ENCODE measurements at places on chromosomes 6 and 20.

DNA sequence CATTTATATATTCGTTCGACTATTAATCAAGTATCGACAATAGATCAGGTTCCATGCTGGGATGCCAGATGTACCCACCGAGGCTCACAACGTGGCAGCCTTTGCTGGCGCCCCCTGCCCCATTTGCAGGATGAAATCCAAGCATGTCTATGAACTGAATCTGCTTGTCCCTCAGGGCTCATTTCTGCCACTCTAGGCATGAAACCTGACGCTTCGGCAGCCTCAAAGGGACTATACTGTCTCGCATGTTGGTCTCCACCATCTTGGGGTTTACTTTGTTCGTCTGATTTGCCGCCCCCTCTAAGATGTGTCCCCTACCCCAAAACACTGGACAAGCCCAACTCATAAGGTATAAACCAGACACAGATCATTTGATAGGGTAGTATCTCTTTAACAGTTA lies 36.7 kb downstream of the HUS1B start:
- DNase-seq, result no peak

DNA sequence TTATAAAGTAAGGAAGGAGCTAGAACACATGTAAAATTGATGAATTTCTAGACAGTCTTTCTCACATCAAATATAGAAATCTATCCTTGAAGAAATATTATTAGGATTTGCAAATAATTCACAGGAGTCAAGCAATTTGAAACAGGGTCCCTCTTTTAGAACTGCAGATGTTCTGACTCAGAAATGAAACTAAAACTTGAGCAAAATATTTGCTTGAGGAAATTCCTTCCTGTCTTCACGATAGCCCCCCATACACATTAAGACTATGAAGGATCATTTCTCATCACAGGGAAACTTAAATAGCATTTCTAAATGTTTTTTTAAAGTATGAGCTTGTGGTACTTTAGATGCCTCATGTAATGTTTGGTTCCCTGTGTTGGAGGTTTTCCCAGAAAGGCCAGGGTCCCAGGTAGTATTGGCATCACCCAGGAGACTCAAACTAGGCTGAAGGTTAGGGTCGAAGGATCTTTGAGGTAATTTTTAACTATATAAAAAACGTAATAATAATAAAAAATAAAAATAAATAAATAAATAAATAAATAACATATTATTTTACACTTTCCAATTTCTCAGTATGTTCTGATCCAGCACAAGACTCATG lies 144.0 kb upstream of the TBX18 start:
- DNase-seq, result no peak

GRCh38 chr6:137761072-137761471 lies 106.0 kb upstream of the TNFAIP3 start:
- DNase-seq, result no peak

GRCh38 chr20:57680131-57680716 lies 29.6 kb downstream of the PMEPA1 start:
- DNase-seq, result no peak

GRCh38 chr6:10418862-10419748 lies 4.2 kb upstream of the TFAP2A start:
- DNase-seq, result no peak

GRCh38 chr20:21609981-21610380 lies 95.5 kb upstream of the PAX1 start:
- no peak for DNase-seq

GRCh38 chr20:37686762-37687477 lies 6.9 kb upstream of the CTNNBL1 start:
- no peak for DNase-seq

- no peak for DNase-seq
Measured at GRCh38 chr6:97757575-97757974, 474.6 kb upstream of the MMS22L start.

DNA sequence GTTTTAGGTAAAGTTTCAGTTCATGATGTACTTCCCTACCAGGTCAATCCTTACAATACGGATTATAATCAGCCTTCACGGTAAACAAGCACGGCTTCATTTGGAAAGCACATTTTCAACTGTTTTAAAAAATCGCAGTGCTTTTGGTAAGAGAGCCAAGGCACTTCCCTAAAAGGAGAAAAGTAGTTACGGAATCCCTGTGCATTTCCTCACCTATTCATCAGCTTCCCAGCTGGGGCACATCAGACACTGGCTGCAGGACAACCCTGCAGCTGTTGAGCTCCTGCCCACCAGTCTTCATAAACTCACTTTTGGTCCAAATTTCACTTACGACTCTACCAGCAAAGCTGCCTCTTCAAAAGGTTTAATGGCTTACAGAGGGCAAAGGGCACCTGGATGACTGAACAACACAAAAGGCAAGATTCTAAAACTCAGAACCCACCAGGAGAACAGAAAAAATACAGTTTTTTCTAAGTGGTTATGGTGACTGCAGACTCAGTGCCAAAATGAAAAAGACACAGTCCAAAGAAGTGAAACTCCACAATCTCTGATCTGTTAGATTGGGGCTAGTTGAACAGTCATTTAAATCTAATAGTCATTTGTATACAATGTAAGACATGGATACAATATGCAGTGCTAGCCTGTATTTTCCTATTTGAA lies 7.5 kb downstream of the SNX5 start:
- DNase-seq, result no peak

DNA sequence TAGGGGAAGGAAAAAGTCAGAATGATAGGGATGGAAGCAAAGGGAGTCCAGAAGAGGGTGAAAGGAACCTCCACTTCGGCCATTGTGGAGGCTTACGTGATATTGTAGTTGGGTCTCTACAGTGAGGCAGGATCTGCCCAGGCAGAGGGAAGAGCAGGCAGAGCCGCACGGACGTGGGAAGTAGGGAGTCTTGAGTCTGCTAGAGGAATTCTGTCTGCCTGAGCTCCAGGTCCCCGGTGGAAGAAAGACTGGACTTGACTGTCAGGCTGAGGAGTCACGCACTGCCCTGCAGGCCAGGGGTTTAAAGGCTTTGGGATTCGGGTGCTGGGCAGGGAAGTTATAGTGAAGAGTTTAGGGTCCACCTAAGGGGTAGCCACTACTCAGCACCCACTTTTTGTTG lies 16.4 kb downstream of the TGM6 start:
- no peak for DNase-seq

DNA sequence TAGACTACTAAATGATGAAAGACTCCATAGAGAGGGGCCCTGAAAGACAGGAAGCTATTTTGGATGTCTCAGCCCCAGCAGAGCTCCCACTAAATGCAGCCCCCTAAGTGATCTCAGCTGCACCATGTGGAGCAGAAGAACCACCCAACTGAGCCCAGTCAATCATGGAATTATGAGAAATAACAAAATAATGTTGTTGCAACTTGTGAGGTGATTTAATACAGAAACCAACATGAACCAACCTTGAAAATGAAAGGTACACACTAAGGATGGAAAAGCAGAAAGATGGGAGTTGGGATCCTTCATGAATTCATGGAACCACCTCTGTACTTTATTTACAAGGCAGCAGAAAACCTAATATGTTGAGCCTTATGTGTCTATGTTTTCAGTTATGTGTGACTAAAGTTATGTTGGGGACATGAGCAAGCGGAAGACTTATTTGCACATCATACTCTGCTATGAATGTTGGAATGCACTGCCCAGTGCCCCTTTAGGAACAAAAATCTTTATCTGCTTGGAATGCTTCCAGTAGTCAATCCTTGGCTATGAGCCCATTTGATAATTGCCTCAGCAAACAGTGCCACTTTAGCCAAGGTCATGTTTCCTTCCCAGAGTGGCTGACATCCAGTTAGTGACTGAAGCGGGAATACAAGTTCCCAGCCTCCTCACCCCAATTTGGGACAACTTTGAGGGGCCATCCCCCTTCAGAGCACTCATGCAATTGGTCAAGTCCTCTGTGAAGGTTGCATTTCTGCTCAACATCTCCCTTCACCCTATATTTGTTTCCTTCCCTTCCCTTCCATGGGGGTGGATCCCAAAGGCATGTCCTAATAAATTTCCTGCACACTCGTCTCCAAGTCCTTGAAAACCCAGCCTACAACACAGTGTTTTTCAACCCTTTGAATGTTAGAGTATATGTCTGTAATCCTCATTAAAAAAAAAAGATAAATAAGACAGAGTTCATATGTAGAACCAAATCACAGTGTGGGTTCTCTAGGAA lies 18.4 kb downstream of the TP53RK start:
- DNase-seq, result no peak

DNA sequence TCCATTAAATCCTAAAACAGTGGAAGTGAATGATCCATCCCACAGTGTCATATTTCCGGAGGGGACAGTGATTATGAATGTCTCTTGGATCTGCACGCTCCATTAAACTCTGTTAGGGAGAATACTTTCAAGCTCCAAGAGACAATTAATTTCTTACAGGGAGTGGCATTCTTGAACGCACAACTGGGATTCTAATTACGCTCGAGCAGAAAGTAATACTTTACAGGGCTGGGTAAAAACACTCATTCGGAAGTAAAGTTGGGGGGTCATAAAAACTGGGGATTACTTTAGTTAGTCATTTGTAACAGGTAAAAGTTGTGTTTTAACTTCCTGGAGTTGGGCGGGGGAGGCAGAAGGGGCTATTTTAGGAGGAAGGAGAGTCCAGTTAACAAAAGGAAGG lies 151.8 kb downstream of the ZFP64 start:
- no peak for DNase-seq

DNA sequence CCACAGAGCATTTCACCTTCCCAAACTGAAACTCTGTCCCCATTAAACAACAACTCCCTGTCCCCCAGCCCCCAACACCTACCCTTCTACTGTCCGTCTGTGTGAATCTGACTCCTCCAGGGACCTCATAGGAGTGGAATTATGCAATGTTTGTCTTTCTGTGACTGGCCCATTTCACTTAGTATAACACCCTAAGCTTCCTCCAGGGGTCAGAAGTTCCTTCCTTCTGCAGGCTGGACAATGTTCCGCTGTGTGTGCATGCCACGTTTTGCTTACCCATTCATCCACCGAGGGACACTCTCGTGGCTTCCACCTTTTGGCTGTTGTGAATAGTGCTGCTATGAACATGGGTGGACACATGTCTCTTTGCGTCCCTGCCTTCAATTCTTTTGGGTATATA lies 37.6 kb upstream of the MPC1 start:
- DNase-seq, result no peak

- DNase-seq, result no peak
Measured at GRCh38 chr6:31161216-31162126, 3.1 kb downstream of the TCF19 start.

- DNase-seq, result no peak
Measured at GRCh38 chr6:54719633-54720032, 126.9 kb upstream of the FAM83B start.

- DNase-seq, result no peak
Measured at GRCh38 chr20:13229538-13229937, 8.5 kb downstream of the ISM1 start.

DNA sequence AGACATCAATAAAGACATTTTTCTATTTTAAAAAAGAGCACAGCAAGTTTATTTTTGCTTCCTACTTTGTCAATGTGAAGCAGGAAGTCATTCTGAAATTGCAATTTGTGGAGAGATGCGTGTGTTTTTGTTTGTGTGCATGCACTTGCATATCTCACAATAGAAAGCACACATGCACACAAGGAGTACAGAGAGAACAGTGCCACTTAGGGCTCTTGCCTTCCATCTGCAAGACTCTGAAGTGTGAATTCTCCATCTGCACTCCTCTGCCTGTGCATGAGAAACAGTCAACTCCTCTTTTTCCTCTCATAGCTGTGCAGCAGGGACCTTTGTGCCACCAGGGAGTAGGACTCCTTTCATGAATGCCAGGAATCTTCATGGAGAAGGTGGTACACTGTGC lies 316.3 kb upstream of the CNR1 start:
- DNase-seq, result no peak

- DNase-seq, result no peak
Measured at GRCh38 chr20:57999465-58000111, 228.9 kb downstream of the ANKRD60 start.

DNA sequence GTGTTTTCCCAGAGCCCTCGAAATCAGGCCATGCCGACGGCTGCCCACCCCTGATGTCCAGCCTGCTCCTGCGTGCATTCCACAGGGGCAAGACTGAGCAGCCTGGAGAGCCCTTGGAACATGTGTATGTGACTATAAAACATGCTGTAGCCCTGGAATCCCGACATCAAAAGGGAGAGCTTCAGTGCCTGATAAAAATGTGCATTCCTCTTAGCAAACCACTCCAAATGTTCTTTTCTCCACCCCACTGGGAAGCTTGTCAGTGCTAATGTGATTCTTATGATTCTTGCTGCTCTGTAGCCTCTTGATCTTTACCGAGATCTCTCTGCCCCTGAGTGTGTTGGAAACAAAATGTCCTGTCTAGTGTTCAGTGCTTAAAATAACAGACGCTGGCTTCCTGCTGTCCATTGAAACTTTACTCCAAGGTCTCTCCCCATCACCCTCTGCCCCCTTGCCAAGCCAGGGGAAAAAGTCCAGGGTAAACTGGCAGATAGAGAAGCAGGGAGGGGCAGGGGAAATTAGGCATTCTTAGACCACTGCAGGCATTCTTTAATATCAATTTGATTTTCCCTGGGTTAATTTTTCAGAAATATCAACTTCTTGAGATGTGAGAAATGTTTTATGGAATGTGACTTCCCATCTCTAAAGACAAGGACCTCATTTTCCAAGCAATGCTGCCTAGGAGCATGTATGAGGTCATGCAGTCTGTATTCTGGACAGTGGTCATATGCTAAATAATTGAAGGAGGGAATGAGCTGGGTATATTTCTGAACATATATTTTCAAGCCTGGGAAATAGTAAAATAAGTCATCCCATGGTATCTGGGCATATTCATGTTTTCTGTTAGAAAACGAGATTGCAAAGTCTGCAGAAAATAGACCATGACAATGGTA lies 73.8 kb upstream of the ISM1 start:
- no peak for DNase-seq

DNA sequence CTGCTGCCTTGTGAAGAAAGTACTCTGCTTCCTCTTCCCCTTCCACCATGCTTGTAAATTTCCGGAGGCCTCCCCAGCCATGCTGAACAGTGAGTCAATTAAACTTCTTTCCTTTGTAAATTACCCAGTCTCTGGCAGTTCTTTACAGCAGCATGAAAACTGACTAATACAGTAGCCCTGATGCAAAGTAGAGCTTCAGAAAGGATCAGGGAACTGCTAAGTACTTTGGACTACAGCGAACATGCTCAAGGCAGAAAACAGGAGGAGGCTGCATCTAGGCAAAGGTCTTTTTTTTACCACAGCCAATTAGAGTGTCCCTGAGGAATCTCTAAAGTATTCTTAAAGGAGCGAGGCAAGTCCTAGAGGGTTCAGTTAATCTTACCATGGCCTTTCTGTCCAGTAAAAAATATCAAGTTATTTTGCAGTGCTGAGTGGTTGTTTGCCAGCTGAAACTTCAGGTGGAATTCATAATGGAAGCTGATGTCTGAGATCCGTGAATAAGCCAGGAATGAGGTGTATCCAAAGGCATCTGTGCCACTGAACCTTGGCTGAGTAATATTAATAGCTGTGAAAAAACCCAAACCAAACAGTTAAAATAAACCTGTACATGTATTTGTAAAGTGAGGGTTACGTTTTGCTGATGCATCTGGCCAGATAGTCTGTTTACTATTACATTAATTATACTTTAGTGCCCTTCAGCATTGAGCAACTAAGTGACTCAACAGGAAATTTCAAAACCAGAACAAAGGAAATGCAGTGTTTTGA lies 170.4 kb downstream of the PHF3 start:
- no peak for DNase-seq

- DNase-seq, result no peak
Measured at GRCh38 chr6:142357879-142358278, 56.1 kb downstream of the ADGRG6 start.

- no peak for DNase-seq
Measured at GRCh38 chr20:63381781-63382431, 20.8 kb upstream of the CHRNA4 start.

All from stimulated activated naive CD4-positive, alpha-beta T cell treated with Interleukin-2 at 50 U/mL for 16 hours (primary cell).